ENCODE measurements at places on chromosomes 2 and 18.
A peak's percentile ranks its signal among the peaks of the same experiment; 100 is the strongest.

GRCh38 chr2:165016772-165017411 is 61.6 kb upstream of the SLC38A11 start:
- DNase-seq, result no peak

DNA sequence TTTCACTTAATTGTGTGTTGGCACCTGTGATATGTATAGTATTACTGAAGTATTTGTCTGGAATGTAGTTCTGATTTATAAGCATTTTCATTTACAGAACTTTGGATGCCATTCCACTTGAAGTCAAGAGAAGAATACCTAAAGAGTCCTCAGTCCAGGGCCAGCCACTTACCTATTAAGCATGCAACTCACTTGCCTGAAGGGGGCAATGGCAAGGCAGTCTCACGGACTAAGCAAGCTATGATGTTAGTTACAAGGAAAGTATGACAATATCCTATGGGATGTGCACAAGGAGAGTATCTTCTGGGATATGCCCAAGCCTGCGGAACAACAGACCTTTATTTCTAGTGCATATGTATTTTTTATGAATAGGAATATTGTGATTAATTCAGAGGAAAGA is 369.4 kb upstream of the GCFC2 start:
- DNase-seq, result no peak

DNA sequence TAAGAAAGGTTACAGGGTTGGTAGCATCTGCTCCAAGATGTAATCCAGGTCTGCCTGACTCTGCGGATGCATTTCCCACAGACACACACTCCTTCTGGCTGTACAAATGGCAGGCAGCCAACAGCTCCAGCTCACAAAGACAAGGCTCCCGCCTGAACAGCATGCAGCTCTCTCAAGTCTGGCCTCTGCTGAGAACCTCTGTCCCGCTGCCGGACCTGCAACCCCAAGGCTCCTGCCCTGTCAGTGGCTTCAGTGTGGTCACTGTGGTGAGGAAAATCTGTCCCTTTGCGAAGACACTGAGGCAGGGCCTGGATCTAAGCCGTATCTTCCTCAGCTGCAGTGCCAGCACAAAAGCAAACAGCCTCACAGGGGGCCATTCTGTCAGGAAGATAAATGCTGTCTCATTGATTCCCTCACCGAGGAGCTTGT is 469.3 kb upstream of the MEX3C start:
- DNase-seq, result peak; percentile 77

DNA sequence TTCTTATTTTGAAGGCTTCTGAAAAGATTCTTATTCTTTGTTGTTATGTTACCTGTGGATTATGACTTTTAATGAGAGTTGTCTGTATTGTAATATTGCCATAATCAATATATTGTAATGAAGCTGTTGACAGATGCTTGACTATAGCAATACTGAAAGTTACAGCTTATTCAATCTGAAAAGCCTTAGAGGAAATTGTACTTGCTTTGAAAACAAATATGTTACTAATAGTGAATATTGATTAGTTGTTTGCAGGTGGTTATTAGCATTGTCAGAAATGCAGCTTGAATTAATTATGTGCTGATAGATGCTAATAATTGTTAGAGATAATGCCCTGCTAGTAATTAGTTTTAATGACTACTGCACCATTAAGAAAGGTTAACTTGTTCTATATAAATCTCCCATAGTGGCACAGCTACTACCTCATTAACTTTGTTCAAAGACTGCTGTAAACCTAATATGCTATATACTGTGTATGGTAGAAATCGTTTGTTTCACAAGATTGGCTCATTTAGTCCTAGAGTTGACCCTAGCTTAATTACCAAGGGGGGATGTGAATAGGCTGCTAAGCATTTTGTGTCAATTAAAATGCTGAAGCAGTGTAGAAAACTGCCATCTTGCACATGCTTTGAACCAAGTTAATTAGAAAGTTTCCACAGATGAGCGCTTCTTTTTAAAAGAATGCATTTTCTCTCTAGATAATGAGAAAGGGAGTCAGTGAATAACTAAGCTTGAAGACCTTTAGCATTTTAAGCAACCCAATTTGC is 30.5 kb downstream of the SLC39A10 start:
- no peak for DNase-seq

GRCh38 chr2:64945973-64946768 is 43.0 kb upstream of the SLC1A4 start:
- no peak for DNase-seq

DNA sequence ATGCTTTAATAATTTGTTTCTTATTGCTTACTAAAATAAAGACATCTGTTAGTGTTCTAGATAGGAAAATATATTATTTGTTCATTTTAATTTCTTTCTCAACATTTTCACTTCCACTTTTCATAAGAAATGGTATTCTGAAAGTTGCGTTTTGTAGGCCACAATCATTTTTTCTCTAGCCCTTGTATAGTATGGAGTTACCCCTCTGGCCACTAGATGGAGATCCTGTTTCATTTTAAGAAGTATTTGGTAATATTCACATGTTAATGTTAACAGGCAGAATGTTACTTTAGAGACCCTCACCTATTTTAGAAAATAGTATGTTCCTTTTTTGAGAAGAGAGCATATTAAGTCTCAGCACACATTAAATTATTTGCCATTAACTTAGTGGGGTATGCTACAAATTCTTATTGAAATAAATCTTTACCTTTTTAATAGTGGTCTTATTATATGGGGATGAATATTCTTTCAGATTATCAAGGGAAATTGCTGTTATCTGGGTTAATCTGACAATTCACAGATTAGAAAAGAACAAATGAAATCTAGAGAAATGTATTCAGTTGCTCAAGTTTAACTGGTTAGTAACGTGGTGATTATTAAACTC is 73.9 kb upstream of the TTC27 start:
- DNase-seq, result no peak

DNA sequence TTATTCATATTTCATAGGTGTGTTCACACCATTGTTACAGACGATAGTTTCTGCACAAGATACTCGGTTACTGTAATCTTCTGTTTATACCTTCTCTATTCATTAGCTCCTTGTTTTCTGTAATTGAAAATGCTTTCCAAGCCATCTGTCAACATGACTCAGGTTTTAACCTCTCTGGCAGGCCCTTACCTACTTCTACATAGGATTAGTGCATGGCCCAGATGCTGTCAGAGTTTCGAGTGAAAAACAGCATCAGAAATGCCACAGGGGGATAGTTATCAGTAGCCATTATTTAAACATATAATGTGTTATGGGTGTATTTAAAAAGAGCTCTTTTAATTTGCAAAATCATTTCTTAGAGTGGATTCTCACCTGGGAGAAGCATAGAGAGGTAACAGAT is 596.4 kb downstream of the FBXO15 start:
- DNase-seq, result no peak

DNA sequence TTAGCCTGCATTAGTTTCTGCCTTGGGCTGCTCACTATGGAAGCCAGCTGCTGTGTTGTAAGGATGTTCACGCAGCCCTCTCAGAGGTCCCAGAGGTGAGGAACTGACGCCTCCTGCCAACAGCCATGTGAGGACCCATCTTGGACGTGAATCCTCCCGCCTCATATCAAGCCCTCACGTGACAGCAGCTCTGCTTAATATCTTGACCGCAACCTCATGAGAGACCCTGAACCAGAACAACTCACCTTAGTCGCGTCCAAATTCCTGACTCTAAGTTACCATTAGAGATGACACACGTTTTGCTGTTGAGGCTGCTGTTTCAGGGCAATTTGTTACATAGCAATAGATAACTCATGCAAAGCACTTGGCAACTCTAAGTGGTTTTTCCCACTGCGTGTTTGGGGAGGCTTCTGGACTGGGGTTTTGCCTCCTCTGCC is 97.7 kb downstream of the TMEM17 start:
- no peak for DNase-seq

DNA sequence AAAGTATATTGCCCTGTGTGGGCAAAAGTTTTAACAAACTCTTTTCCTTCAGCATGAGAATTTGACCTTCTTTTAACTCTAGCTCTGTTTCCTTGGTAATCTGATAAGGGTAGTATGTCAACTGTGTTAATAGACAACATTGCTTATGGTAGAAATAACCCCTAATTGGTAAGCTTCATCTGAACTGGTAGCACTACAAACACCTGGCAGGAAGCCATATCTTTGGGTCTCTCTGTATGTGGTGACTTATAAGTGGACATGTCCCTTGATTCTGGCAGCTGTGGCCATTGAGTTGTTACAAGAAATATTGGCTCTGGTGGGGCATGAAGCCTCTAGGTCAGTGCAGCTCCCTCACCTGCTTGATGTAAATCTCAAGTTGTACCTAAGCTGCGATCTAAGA is 46.9 kb downstream of the MBD5 start:
- peak; percentile 6 for DNase-seq

- no peak for DNase-seq
These were observed 18.8 kb downstream of the HJURP start for GRCh38 chr2:233835230-233836186.

DNA sequence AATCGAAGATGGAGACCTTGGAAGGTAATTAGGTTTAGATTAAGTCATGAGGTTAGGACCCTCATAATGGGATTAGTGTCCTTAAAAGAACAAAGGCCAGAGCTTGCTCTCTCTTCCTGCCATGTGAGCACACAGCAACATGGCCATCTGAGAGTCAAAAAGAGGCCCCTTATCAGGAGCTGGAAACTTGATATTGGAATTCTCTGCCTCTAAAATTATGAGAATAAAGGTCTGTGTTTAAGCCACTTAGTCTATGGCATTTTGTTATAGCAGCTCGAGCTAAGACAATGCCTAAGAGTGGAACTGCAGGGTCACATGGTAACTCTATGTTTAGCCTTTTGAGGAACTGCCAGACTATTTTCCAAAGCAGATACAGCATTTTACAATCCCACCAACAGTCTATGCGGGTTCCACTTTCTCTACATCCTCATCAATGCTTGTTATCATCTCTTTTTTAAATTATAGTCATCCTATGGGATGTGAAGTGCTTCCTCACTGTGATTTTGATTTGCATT is 42.4 kb downstream of the THADA start:
- DNase-seq, result no peak

Measured in NCI-H345 (cell line).